Osteoblast (primary cell): ENCODE measurements at places on chromosomes 1 and 21.
A peak's percentile ranks its signal among the peaks of the same experiment; 100 is the strongest.

DNA sequence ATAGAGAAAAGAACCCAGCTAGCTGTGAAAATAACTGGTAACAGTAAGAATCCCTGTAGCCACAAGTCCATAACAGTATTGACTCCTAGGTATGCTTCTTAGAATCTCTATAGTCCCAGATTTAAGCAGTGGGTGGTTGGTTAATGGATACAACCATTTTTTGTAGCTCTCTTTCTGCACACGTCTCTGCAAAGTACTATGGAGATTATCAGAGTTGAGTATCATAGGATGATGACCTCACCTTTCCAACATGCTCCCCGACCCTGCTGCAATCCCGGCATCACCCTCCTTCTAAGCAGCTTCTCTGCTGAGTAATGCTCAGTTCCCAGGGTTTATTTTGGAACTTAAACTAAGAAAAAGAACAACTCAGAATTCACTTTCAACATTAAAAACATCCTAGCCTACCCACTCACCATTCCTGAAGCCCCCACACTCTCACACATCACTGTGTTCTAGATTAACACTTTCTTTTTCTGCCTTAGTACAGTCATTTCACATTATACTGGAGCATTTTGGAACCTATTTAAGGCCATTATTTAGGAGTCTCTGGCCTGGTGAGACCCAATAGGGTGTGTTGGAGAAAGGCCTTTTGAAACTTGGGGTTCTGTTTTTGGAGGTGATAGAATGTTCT lies 2.7 kb downstream of the MLLT11 start:
- DNase-seq, result peak; percentile 96

DNA sequence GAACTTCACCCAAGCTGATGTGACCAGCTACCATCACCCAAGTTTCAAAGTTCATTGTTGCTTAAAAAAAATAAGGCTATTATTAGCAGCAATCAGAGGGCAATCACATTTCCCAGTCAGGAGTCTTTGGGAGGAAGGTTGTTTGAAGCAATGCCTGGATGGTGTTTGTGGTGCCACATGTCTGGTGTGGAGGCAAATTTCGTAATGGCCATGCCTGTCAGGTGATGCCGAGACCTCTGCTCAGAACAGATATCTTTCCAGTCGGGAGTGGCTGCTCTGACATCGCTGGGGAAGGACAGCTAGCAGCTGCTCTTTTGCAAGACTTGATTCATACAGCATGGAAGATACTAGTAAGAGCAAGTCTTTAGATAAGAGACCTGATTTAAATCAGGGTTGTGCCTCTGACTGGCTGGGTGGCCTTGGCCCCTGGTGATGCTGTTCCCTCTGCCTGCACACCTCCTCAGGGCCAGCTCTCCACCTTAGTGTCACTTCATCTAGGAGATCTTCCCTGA lies 187.8 kb upstream of the JUN start:
- DNase-seq, result no peak

DNA sequence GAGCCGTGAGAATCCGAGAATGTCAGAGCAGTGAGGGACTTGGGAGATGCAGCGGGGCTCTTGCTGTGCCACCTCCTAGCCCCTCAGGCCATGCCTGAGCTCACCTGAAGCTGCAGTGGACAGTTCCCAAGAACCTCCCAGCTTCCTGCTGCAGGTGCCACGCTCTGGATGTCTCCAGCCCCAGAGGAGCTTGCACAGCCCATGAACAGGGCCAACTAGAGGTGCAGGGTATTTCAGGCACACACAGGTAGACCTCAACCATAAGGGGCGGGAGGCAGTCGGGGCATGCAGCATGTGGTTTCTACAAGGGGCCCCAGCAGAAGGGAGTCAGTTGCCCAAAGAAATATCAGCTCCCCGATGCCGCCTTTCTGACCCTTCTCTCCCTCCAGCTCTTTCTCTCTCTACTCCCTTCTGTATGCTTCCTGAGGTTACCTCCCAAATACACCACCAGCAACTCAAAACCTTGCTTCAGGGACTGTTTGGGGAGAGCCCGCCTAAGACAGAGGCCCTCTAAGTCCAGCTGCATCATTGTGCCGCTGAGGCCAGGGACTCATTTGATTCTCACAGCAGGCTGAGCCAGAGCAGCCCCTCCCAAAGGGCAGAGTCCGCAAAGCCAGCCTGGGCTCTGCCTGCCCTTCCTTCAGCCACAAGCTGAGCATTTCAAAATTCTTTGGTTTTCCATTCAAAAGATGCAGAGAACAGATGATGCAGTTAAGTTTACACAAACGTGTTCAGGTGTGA lies 209.8 kb downstream of the MATN1 start:
- DNase-seq, result no peak

DNA sequence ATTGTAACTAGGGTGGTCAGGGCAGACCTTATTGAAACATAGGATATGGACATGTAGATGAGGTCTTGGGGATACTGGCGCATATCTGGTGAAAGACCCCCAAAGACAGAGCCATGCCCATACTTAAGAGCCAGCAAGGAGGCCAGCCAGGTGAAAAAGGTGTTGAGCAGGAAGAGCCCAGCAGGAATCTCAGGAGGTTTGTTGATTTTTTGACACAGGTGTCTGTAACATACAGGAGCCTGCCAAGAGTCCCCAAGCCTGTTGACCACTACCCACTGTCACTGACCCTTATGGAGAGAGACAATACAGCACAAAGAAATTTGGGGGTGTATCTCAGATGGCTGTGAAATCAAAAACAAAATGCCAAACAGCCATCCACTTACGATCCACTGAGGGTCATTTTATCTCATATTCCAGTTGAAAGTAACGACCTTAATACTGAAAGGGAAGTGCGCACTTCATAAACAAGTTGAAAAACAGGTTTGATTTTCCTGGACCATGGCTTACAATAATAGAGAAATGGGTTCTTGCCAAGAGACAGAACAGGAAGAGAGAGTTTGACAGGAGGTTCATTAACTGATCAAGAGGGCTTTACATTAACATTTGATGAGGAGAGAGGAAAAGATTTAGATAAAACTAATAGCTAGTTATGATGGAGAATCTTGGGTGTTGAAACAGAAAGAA lies 163.6 kb downstream of the GLUL start:
- no peak for DNase-seq

DNA sequence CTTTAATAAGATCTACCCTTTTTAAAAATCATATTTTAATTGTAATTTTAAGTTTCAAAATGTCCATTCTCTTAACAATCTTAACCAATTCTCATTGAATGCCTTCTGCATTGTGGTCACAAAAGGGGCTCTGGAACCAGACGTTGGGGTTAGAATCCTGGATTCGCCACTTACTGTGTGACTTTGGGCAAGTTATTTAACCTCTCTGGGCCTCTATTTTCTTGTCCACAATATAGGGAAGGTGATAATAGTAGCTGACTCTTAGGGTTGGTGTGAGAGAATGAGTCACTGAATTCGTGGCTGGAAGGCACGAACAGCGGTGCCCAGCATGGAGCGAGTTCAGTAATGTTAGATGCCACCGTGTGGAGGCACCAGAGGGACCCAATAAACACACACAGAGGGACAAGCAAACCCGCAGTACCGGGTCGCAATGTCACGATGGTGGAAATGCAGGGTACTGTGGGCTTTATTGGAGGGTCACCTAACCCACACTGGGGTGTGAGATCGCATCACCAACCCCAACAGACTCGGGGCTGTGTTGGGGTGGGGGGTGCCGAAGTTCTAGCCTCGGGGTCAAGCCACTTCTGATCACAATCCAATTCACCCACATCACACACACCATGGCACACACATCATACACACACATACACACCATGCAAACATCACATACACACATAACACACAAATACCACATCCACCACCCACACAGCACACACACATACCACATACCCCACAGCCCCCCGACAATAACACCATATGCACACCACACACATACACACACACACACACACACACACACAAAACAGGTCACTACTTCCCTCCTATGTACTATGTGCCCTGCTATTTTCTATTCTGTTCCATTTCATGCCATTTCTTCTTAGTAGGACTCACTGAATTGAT lies 27.0 kb upstream of the IFNAR2 start:
- DNase-seq, result no peak

- peak; percentile 98 for DNase-seq
Observed at GRCh38 chr1:11838349-11839272, 9.0 kb downstream of the NPPA start.

DNA sequence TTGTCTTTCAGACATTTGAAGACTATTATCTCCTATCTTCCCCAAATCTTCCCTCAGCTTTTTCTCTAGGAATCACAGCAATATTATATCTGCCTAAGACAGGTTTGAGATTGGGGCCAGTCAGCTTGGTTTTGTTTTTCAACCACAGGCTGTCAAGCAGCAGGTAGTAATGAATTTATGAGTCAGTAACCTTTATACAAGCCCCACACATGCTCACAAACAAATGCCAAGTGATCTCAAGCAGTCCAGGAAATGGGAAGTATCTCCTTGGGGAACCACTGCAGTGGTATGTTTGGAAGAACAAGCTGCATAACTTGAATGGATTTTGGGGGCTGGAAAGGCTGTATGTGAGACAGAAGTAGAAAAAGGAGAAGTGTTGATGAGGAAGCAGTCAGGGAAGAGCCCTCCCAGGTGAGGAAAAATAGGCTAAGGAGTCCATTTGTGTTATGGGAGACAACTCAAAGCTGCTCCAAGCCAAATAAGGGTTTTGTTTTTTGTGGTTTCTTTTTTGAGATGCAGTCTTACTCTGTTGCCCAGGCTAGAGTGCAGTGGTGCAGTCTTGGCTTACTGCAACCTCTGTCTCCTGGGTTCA lies 2.1 kb downstream of the DHDDS start:
- peak; percentile 13 for DNase-seq

GRCh38 chr21:37534431-37534830 lies 167.9 kb downstream of the DYRK1A start:
- no peak for DNase-seq

GRCh38 chr1:88700425-88701013 lies 16.4 kb downstream of the PKN2 start:
- DNase-seq, result no peak

DNA sequence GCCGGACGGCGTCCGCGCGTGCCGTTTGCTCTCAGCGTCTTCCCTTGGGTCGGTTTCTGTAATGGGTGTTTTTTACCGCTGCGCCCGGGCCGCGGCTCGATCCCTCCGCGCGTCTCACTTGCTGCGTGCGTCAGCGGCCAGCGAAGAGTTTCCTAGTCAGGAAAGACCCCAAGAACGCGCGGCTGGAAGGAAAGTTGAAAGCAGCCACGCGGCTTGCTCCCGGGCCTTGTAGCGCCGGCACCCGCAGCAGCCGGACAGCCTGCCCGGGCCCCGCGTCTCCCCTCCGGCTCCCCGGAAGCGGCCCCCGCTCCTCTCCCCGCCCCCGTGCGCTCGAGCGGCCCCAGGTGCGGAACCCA lies 159.8 kb downstream of the RUNX1 start:
- peak; percentile 94 for DNase-seq

DNA sequence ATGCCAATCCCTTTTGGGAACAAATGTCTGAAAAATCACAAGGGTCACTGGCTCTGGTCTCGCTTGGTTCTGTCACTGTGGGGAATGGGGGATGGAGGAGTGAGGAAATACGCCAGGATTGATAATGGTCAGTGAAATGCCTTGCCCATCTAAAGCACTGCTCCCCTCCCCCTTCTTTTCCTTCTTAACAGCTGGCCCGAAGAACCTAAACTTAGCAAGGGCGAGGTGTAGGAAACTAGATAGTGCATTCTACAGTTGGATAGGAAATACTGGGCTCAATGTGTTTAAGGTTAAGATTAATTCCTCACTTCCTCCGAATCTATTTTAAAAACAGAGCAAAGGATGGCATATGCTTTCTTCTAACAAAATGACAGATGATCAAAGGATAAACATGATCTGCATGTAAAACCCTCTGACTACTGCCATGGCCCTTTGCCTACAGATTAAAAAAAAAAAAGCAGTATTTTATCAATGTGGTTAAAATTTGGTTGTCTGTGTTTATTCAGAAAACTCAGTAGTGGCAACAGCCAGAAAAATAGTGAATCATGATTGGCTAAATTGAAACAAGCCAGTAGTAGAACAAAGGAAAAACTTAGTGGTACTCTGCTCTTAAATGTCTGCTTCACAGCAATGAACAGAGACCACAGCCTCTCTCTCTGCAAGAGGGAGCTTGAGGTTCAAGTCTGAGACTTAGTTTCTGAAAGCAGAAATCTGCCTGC lies 86.1 kb upstream of the VAV3 start:
- no peak for DNase-seq

GRCh38 chr21:45699251-45699942 lies 55.9 kb downstream of the PCBP3 start:
- no peak for DNase-seq

DNA sequence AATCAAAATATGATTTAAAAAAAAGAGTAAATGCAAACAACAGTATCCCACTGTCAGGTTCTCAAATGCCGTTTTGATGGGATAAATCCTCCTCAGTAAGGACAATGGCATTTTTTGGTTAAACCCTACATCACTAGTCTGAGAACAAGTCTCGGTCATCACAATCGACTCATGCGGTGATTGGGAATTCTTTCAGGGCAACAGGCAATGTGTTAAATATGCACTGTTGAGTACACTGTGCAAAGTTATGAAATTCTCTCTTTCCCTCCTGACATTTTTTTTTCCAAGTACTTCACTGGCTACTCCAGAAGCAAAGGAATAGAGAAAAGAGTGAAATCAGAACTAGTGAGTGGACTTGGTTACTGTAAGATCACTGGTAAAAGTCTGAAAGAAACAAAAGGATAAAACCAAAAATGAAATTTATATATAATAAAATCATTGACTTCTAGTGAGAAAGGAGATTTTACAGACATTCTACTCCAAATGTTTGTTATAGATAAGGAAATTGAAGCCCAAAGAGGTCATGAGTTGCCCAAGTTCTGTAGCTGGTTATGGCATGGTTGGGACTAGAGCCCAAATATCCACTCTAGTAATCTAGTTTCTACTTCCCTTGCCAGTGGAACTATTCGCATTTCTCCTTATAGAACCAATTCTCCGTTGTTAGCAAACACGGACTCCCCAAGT lies 111.3 kb downstream of the TGFBR3 start:
- DNase-seq, result peak; percentile 84

- DNase-seq, result peak; percentile 83
Observed at GRCh38 chr1:8396786-8397406, 79.0 kb downstream of the SLC45A1 start.

DNA sequence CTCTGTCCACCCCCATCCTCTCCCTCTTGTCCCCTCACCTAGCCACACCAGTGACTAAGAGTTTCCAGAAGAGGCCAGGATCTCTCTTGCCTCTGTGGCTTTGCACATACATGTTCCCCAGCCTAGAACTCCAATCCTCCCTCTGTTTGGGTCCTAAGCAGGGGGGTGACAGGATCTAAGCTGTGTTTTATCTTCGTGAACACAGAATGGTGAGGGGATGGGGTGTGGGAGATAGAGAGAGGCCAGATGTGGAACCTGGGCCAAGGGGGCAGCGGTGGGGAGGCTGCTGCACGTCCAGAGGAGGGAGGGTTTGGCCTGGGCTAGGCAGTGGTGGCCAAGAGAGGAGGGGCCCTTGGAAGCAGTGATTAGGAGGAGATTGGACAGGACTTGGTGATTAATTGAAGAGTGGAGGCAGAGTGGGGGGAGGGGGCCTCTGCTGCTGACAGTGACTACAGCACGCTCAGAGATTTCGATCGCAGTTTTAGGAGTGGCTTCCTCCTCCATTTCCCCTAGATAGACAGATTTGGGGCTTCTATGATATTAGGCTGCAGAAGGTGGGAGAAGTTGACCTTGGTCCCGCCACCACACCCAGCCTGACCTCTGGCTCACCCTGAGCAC lies 17.1 kb upstream of the ADGRB2 start:
- DNase-seq, result peak; percentile 44
